ENCODE measurements at places on chromosomes 3 and 15.

DNA sequence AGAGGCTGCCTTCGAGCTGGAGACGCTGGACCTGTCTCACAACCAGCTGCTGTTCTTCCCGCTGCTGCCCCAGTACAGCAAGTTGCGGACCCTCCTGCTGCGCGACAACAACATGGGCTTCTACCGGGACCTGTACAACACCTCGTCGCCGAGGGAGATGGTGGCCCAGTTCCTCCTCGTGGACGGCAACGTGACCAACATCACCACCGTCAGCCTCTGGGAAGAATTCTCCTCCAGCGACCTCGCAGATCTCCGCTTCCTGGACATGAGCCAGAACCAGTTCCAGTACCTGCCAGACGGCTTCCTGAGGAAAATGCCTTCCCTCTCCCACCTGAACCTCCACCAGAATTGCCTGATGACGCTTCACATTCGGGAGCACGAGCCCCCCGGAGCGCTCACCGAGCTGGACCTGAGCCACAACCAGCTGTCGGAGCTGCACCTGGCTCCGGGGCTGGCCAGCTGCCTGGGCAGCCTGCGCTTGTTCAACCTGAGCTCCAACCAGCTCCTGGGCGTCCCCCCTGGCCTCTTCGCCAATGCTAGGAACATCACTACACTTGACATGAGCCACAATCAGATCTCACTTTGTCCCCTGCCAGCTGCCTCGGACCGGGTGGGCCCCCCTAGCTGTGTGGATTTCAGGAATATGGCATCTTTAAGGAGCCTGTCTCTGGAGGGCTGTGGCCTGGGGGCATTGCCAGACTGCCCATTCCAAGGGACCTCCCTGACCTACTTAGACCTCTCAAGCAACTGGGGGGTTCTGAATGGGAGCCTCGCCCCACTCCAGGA is 21.1 kb downstream of the NRROS start:
- no peak for DNase-seq

GRCh38 chr3:193938613-193939012 is 197.3 kb upstream of the HES1 start:
- no peak for DNase-seq

GRCh38 chr3:123696808-123697207 is 112.0 kb upstream of the HACD2 start:
- no peak for DNase-seq

DNA sequence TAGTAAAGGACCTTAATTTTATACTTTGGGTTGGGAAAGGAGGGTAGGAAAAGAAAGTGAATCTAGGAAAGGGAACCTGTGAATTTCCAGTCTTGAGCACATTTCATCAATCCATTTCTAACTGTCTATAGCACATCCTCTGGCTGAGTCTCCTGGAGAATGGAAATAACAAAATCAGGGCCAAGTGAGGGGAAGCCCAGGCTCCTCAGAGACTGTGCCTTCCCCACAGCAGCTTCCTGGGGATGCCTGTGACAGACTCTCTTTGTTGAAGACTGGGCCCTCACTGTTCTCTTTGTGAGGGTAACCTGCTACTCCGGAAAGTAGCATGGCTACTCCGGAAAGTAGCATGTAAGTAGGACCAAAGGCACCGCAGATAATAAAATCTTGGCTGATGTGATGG is 22.6 kb upstream of the CSPG5 start:
- no peak for DNase-seq

DNA sequence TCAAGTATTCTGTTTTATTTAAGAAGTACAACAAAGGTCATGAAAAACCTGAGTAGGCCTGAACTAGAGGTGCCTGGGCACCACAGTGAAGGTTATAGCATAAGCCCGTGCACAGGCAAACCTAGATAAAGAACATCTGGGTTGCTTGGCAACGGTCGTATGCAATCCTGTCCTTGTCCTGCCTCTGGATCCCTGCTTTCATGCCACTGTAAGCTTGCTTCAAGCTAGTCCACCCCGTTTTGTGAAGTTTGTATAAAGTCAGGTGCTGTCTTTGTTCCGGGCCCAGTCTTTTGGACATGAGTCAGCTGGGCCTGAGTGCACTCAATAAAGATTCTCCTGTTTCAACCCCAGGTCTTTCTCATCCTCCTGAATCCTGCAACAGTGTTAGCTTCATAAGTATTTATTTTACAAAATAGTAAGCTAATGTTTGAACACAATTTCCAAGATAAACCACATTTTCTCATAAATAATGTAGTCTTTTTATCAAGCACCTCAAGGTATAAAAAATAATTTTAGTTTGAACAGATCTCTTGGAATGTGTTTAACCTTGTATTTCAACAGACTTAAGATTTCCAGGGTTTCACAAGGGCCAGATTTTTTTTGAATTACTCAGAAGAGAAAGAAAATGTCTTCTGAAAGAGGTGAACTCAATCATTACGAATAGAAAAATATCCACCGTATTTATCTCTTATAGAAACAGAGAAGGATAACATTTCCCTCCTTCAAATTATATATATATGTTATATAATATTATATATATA is 14.3 kb upstream of the SLC9C1 start:
- DNase-seq = no peak

DNA sequence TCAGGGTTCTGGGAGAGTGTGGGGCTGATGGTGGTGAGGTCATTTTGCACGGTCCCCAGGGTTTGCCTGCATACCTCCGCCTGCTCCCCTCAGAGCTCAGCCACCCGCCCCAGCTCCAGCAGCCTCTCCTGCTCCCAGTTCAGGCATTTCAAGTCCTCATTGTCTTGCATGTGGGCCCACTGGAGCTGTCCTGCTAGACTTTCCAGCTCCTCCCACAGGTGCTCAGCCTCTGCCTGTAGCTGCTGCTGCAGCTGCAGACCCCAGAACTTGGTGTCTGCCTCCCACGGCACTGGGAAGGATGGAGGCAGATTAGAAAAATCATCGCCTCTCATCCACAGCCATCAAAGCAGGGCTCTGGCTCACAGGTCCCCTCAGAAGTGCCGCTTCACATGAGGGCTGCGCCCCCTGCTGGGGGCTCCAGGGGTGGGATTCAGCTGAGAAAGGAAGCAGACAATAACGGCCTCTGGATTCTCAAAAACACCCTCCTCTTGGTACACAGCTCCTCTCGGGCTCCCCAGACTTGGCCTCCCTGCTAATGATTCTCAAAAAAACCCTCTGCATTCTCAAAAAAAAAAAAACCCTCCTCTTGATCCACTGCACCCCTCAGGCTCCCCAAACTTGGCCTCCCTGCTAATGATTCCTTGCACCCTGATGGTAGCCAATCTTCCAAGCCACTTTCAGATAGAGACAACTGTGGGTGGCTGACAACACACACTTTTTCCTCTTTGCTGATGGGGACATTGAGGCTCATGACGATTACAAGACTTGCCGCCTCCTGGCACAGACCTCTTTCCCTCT is 89.3 kb upstream of the C2CD4B start:
- peak; percentile 41 for DNase-seq

DNA sequence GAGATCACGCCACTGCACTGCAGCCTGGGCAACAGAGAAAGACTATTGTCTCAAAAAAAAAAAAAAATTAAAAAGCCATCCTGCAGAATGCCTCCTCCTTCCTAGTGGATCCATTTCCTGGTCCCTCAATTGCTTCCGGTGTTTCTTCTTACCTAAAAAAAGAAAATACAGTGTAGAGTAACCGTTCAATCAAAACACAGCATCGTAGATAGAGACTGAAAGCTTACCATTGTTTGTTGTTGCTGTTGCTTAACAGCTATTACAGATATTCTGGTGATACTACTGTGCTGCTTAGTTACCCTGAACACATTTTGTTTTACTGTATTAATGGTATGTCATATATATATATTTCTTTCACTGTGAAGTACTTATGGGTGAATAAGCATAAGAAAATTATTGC is 105.5 kb upstream of the LRRFIP2 start:
- no peak for DNase-seq

DNA sequence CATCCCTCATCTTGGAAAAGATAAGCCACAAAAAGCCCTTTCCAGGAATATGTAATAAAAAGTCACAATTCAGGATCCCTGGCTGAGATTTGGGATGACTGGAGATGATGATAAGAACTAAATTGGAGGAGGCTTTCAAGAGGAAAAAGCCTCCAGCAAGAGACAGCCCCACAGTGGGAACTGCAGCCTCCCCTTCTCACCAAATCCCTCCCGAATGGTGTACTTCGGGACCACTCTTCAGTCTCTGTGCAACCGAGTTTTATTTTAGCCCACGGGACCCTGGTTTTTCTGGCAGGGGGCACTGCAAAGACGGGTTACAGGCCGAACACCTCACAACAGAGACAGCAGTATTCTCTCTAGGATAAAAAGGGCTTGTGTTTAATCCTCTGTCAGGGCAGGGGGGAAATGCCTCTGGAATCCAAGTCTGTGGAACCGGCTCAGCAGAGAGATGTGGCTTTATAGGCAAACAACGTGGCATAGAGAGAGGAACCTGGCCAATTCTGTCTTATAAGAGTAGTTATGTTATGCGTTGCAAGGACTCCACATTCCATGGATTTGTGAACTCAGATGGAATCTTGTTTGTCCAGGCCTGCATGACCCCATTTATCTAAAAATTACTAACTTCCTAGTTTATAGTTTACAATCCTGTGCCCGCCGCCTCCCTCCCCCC is 1.2 kb upstream of the LMCD1 start:
- no peak for DNase-seq
